ENCODE measurements at places on chromosomes 1 and 21. TPM values are rescaled to one million over a fixed set of nuclear protein-coding genes. Genes with fewer than 3 reads are reported as not detected.

Gene DLGAP3
- total RNA-seq = not detected

- no peak for ATAC-seq
These were observed 9.2 kb downstream of the DMRTB1 start for GRCh38 chr1:53468374-53468773.

DNA sequence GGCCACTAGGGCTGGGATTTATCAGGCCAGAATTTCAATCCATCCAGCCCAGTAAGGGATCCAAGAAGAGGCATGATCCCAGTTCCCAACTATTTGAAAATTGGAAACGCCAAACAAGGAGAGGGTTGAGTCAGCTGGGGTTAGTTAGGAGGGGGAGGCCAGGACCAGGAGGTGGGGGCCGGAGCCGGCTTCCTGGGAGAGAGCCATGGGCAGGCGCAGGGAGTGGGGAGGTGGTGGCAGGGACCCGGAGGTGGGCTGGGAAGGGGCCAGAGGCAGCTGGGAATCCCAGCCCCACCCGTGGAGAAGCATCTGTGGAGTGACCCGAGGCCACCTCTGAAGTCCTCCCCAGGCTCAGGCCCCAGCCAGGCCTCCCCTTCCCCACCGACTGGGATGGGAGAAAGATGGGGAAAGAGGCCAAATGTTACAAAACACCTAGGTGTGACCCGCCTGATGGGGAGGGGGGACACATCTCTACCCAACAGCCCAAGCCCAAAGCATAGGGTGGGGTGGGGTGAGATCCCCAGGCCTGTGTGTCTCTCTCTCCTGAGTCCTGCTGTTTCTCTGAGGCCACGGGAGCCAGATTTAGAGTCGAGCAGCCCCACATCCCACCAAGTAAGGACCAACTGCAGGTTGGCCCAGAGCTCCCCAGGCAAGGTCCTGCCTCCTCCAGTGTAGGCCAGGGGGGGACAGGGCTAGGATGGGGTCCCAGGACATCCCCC is 10.1 kb downstream of the HSPG2 start:
- ATAC-seq = peak; percentile 76

GRCh38 chr1:115196296-115196695 is 107.0 kb upstream of the TSPAN2 start:
- ATAC-seq = no peak

DNA sequence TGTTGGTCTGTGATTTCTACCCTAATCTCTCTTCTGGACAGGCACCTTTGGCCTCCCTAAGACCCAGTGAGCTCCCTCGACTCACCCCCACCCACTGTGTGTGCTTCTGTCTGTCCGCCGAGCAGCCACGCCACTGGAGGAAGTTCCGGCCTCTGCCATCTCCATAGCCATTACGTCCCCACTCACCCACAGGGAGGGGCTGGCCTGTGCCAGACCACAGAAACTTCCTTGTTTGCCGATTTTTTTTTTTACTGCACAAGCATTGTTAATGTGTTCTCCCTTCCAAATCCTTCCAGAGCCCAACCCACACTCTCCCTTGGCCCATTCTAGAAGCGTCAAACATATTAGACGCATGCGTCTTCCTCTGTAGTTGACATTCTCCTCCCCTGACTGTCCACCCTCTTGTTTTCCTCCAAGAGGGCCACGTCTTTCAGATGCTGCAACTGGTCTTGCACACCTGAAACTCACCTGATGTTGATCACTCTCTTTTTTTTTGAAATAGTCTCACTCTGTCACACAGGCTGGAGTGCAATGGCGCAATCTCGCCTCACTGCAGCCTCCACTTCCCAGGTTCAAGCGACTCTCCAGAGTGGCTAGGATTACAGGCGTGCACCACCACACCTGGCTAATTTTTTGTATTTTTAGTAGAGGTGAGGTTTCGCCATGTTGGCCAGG is 72.3 kb downstream of the EVA1C start:
- no peak for ATAC-seq

DNA sequence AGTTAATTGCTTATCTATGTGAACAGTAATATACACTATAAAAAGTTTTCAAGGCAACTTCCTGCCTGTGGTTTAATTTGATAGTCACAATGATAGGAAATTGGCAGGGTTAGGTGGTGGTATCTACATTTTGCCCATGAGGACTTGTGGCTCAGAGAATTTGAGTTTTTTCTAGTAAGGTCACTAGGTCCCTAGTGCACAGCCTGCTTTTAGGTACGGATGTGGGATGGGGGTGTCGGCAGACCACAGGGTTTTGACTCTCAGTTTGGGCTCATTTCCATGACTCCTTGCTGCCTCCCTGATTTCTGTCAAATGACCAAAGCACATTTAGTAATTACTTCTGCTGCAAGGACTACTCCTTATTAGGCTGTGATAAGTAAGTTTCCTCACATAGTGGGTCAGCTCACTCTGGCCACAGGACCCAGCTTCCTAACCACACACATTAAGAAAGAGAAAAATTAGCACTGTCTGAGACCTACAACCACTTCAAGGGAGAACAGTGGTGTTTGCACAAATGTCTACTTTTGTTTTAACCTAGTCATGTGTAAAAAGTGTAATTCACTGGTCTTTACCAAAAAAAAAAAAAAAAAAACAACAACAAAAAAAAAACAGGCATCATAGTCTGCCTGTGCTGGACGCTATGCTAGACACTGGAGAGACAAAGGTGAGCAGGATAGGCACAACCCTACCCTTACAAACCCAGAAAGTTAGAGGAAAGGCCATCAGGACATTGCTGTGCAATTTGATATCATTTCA is 43.7 kb downstream of the MRPL39 start:
- no peak for ATAC-seq

DNA sequence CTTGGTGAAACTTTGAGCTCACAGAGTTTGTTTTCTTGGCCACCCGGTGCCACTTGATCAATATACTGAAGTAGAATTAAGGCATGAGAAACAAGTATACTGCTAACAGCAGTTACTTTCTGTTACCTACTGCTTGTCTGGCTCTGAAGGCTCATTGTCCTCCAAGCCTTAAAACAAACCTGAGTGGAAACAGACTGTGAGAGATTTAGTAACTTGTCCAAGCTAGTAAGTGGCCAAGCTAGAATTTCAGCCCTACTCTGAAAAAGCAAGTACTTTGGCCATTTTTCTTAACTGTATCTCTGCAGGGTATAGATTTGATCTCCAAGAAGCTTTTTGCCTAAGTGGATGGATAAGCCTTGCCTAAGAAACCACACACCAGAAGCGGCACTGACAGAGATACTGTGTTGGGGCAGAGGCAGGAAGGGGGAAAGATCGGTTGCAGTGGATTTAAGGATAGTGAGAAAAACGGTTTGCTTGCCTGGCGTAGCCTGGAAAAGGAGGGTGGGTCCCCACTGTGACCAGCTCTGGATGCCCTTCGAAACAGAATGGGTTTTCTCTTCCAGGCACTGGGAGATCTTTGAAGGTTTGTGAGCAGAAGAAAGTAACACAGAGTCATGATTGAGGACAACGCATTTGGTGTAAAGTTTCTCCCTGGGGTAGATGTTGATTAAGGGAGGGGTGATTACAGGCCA is 2.1 kb upstream of the MACO1 start:
- ATAC-seq = no peak

DNA sequence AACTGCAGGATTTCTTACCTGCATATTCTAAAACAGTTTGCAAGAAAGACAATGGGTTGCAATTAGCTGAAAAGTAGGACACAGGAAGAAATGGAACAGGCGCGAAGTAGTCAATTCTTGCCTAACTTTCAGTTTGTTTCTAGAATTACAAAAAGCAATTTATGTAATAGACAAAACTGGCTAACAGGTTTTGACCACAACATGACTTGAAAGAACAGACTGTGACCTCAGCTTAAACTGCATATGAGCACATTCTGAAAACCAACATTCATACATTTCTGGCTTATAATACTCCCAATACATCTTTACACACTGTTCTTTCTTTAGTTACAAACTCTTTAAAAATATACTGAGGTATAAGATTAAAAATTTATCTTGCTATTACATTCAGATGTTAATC is 405.9 kb upstream of the B3GALT2 start:
- no peak for ATAC-seq

- peak; percentile 60 for ATAC-seq
These were observed 67.3 kb upstream of the CNTN2 start for GRCh38 chr1:204975568-204976235.

DNA sequence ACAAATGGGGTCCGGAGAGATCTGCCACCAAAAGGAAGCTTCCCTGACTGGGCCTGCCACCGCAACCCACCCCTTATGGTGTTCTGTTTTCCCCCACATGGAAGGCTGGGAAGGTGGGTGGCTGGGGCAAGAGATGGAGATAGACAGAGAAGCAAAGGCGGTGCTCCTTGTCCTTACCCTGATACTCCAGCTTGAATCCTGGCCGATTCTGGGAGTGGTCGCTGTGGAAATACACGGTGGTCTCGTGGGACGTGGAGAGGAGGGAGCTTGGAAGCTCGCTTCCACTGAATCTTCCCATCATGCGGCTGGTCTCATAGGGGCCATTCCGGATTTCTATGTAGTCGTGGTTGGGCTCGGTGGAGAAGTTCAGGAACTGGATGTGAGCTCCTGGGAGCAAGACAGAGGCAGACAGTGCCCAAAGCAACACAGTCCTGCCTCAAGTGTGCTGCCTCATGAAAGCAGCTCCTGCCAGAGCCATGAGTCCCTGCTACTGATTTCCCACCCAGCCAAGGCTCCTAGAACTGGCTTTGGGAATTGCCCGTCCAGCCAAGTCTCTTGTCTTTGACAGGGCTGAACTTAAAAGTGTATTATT is 138.5 kb downstream of the ZSCAN20 start:
- ATAC-seq = no peak

GRCh38 chr1:24705260-24706073 is 39.8 kb upstream of the CLIC4 start:
- peak; percentile 93 for ATAC-seq

- no peak for ATAC-seq
These were observed 10.2 kb upstream of the DMRTB1 start for GRCh38 chr1:53449021-53449420.

- ATAC-seq = no peak
These were observed 4.6 kb downstream of the LAMC1 start for GRCh38 chr1:183027791-183028190.

GRCh38 chr1:228180271-228180958 is 14.8 kb downstream of the IBA57 start:
- ATAC-seq = no peak

DNA sequence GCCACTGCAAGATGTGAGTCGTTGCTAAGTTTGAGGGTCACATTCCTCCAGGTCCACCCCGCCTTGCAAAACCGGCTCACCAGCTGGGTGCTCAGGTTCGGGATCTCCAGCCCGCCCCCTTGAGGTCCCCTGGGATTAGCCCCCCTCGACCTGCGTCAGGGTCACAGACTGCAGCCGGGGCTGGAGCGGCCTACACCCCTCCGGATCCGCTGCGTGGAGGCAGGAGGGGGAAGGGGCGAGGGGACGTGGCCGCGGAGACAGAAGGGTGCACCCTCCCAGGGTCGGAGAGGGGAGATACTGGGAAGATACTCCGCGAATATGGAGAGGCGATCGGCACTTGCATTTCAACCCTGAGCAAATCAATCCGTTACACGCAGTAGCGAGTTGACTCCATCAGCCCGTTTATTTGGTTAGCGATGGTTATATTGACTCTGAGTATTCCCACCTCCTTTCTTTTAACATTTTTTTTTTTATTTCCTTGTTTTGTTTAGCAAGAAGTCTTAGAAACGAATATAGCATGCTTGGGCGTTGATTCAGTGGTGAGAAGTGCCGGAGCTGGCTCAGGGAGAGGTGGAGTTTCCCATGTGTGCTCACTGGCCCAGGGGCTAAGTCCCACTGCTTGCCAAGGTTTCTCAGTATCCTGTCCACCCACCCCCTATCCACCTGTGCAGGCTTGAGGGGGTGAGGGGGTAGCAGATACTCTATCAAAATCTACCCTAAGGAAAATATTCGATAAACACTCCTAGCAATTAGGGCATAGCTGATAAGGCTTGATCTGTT is 997 bp downstream of the IFNAR2 start:
- peak; percentile 20 for ATAC-seq

DNA sequence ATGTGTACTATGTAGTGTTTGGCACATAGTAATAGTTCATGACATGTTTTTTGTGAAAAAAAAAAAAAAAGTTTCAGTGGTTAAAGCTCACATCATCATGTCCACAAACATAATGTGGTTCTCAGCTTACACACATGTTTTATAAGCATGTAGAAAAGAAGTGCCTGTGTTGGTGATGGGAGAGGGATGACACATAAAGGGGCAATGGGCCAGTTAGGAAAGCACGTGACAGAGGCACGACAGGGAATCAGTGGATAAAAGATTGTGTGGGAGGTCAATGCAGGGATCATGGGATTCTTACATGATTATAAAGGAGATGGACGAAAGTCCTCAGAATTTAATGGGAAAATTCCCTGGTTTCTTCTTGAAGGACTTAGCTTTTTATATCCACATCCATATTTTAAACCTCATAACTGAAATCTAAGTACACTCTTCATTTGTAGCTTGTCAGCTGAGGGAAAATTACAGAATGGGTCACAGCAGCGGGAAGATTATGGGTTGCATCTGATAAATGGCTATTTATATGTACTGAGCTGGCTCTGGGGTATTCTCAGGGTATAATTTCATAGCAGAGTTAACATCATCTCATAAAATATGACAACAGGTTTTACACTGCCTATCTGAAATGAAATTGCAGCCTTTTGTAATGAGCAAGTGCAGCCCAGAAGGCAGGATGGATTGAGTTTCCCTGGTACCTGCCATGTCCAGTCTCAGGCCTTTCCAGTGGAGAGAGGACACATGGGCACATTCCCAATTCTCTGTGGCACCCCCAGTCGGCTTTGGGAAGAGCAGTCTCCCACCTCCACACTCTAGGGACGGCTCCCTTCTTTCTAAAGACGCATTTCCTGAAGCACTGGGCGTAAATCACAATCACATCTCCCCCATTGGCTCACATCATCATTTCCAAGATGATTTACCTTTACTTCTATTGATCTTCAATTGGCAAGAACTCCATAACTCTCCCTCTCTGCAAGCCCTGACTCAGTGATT is 42.3 kb upstream of the NHLH2 start:
- no peak for ATAC-seq

- no peak for ATAC-seq
These were observed 70.4 kb downstream of the DMAP1 start for GRCh38 chr1:44283524-44284173.

DNA sequence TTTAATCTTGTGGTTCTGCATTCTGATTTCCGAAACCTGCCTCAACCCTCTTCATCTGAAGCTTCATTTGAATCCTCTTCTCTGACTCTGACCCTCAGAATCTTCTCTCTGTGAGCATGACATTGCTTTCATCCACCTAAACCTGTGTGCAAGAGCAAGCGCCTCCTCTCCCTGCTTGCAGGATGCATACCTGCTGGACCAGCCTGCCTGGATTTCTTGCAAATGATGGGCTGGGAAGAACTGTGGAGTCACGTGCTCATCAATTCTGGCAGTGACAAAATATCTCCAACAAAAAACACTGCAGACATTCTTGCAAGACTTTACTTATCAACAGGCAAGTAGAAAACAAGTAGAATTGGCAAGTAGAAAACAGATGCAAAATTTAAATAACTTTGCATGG is 20.8 kb upstream of the SLC35F3 start:
- ATAC-seq = no peak

DNA sequence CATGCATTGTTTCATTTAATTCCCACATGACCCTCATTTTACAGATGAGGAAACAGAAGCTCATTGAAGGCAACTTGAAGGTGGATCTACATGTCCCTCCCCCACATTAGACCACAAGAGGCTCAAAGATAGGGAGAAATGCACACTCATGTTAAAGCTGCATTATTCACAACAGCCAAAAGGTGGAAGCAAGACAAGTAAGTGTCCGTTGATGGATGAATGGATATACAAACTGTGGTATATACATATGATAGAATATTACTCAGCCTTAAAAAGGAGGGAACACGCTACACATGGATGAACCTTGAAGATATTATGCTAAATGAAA is 149.7 kb upstream of the JUN start:
- ATAC-seq = no peak
